ENCODE measurements at places on chromosomes 1 and 21. TPM values are rescaled to one million over a fixed set of nuclear protein-coding genes. Genes with fewer than 3 reads are reported as not detected.
A peak's percentile ranks its signal among the peaks of the same experiment; 100 is the strongest.

The SLC9C2 gene
- polyA plus RNA-seq = 0.36 TPM

The PDPN gene
- 24.7 TPM for polyA plus RNA-seq

The ANGPTL1 gene
- polyA plus RNA-seq = 9.6 TPM

The RGS5 gene
- 13.7 TPM for polyA plus RNA-seq

The CAMK2N1 gene
- 80.8 TPM for polyA plus RNA-seq

GRCh38 chr1:944341-945325, 14.4 kb downstream of the NOC2L start:
- DNase-seq = peak; percentile 82

DNA sequence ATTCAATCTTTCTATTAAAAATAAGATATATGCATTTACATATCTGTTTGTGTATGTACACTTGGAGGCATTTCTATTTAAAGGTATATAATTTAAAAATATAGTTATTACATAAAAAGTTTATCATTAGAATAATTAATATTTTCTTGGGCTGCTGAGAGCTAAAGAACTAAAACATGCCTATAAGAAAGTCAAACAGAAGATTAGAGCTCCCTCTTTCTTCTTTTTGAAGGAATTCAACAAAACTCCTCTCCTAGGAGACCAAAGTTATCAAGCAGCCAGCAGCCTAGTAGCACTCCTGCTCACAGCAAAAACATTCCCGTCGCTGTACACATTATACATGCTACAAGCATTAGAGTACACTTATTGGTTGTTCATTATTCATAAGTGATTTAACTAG, 216.4 kb downstream of the VAV3 start:
- DNase-seq = no peak

- DNase-seq = no peak
These were observed 142.8 kb downstream of the HUNK start for GRCh38 chr21:32015461-32016139.

DNA sequence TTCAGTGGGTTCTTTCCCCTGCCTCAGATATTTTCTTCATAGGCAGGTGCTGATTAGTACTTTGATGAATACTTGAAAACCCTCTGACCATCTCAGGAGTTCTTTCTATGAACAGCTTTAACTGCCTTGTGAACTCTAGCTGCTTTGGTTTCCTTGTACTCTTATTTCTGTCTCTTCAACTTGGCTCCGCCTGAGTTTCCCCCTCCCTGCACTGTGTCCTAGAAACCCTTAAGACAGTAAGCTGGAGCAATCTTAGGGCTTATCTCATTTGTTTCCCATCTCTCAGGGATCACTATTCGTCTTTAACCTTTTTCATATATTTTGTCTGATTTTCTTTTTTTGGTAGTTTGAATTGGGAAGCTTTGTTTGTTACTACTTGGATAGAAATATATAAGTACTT, 99.1 kb downstream of the PKN2 start:
- no peak for DNase-seq

- peak; percentile 61 for DNase-seq
These were observed 143.6 kb downstream of the EDEM3 start for GRCh38 chr1:184610876-184611595.

DNA sequence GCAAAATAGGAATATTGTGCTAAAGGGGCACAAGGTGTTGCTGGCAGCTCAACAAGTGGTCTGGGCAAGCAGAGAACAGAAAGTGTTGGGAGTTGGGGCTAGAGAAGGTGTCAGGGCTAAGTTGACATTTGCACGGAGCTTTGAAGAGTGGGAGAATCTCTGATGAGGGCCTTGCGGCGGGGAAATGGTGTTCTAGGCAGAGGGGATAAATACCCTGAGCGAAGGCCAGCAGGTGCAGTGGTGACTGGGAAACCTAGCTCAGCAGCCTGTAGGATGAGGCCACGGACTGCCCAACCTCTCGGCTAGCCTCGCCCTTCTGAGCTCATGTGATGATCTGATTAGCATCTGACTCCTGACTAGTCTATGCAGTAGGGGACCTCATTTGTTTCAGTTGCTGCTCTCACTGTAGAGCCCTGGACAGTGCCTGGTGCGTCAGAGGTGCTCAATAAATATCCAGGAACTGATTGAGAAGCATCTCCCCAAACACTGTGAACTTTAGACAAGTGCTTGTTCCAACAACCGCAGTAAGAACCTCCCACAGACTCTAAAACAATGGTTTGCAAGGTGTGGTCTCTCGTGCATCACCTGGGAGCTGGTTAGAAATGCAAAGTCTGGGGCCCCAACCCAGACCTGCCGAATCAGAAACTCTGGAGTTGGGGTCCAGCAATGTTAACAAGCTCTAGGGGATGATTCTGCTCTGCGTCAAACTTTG, 1.0 kb upstream of the FOXO6 start:
- no peak for DNase-seq

DNA sequence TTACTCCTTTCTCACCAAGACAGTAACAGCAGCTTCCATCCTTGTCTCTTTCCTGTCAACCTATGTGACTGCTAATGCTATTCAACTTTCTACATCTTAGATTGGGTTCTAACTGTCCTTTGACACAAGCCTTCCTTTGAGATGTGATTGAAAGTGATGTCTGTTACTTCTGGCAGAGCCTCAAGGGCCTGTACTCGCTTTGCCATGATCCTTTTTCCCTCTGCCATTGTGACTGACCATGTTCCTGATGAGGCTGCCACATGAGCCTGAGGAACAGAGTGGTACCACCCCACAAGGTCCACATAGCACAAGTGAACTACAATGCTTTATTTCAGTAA, 138.8 kb upstream of the RAB4A start:
- no peak for DNase-seq

DNA sequence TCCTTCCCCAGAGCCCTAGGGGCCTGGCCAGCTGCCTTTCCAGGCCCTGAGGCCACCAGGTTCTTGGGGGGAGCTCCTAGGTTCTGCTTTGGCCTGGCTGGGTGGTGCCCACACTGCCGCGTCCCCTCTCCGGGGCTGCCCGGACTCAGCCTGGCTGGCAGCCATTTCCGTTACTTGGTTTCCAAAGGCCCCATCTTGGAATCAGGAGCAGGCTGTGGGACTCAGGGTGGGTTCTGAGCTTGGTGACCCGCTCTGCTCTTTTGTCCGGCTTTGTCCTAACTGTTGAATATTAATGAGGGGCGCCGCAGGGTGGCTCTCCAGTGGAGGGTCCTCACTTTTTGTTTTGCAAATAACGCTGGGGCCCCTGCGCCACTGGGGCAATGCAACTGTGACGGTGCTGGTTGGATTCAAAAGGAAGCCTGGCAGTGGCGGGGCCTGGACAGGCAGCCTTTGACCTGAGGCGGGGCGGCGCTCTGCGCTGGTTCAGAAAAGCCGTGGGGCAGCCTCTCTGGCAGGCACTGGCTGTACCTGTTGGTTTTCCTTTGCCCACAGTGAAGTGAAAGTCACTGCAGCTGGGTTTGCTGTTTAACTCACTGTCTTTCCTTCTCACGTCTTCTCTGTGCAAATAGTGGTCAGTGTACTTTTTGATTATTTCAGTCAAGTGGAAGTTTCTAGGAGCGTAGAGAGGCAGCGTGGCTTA, 20.2 kb downstream of the SKI start:
- DNase-seq = no peak

GRCh38 chr21:34858559-34858958, 189.8 kb downstream of the CLIC6 start:
- DNase-seq = no peak

- no peak for DNase-seq
These were observed 18.3 kb downstream of the PLEKHA6 start for GRCh38 chr1:204341380-204341779.
